ENCODE measurements at places on chromosomes 6 and 20.

GRCh38 chr20:49595811-49596561 is 28.0 kb upstream of the PTGIS start:
- DNase-seq: peak; percentile 78

DNA sequence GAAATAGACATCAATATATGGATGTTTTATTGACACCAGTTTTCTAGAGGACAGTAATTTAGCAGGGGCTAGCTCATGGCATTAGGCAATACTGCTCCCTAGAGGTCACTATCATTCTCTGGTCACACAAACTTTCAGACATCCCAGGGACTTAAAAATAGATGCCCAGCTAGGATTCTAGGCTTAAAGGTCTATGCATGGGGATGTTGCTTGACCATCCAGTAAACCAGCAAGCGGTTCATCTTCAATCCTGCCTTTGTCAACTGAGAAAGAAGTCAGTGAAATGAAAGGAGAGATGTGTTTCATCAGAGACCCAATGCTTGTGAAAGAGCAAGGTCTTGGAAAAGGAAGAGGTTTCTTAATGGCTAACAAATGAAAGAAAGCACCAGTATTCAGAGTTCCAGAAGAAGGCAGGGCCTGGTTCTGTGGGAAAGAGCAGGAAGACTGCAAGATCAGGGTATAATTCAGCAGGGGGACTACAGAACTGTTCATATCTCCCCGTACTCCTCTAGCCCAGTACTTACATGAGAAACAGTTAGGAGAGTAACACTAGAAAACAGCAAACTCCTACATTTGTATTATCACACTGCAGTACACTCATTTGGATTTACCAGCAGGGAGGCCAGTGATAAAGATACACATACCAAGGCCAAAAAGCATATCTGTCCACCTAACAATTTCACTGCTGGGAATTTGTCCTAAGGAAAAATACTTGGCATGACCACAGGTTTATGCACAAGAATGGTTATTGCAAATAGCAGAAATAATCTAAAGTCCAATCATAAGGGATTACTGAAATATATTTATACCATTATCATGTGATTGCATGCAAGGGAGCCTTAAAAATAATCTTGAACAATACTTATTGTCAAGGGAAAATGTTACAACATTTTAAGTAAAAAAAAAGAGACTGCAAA is 151.4 kb upstream of the LAMA2 start:
- peak; percentile 77 for DNase-seq

- no peak for DNase-seq
Measured at GRCh38 chr6:113487489-113488058, 369.6 kb upstream of the MARCKS start.

- no peak for DNase-seq
Measured at GRCh38 chr6:43310624-43311023, 2.0 kb upstream of the CRIP3 start.

- peak; percentile 8 for DNase-seq
Measured at GRCh38 chr20:6673071-6673470, 94.4 kb upstream of the BMP2 start.

DNA sequence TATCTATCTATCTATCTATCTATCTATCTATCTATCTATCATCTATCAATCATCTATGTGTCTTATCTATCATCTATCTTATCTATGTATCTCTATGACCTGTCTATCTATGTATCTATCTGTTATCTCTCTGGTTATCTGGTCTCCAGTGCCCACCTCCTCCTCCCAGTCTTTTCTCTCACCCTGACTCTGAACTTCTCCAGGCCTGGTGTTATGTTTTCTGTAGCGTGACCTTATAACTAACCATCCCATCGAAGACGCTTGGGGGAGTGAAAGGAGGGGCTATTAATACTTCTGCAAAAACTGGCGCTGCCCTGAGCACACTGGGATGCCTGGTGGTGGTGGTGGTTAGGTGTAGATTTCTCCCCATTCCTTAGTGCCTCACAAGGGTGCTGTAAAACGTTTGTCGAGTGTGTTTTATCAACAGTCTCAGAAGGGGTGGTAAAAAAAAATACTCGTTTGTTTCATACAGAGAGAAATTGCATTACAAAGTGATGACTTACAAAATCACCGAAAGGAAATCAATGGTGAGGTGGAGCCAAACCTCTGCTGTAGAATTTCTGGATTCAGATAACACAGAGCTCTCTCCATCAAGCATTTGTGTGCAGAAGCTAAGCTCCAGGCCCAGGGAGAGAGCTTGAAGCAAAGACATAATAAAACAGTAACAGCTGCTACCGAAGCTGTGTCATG is 156.2 kb downstream of the BCAS1 start:
- DNase-seq: peak; percentile 53

GRCh38 chr6:128156321-128157111 is 255.7 kb upstream of the THEMIS start:
- DNase-seq: no peak

DNA sequence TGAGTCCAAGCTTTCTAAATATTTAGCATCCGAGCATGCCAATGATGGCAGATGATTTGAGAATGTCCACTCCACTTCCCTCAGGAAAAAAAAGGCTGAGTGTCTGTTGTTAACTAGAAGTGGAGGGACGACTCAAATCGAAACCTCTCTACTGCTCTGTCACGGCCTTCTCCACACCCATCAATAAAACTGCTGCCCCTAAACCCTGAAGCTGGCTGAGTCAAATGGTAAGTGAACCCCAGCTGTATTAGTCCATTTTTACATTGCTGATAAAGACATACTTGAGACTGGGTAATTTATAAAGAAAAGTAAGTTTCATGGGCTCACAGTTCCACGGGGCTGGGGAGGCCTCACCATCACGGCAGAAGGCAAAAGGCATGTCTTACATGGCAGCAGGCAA is 707.0 kb downstream of the QKI start:
- no peak for DNase-seq

DNA sequence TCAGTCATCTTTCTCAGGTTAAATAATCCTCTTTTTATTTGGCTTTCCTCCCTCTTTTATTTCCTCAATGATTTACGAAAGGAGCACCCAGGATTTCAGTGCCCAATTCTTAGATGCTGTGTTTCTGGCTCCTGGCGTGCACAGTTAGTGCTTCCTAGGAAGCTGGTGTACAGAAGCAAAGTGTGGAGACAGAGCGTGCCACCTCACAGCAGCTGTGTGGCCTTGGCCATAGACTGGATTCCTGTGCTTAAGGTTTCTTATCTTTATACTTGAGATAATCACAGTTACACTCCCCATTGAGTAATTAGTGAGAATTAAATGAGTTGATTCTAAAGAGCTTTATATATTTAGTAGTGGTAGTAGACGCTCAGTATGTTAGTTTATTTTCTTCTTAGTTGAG is 39.7 kb upstream of the GJA1 start:
- no peak for DNase-seq

DNA sequence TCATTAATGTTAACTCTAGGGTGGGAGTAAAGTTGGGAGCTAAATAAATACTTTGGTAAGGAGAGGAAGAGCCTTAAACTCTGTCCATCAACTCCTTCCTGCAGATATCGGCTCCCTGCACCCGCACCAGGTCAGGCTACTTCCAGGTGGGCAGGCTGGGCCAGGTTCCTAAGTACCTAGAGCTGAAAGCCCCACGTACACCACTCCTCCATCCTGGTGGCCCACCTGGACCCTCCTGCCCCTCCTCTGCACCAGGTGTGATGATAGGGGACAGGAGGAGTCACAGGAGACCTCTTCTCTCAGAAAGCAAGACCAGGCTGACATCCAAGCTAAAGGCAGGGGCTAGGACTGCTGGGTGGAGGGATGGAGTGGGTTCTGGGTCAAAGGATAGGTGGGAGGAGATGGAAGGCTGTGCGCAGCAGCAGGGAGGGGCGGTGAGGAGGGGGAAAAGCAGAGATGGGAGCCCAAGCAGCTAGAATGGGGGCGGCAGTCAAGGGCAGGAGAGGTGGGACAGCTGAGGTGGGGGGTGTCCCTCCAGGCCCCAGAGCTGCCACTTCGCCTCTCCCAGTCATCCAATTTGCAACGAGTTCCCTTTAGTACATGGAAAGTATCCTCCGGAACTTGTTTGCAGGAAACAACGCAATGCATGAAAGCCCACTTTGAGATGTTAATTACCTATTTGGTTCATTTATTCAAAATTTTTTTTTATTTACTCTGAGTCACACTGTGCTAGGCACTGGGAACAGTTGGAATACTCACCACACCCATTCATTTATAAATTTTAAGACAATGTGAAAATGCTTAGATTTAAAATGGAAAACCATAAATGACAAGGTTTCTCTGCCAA is 15.2 kb upstream of the TOX2 start:
- DNase-seq: no peak

DNA sequence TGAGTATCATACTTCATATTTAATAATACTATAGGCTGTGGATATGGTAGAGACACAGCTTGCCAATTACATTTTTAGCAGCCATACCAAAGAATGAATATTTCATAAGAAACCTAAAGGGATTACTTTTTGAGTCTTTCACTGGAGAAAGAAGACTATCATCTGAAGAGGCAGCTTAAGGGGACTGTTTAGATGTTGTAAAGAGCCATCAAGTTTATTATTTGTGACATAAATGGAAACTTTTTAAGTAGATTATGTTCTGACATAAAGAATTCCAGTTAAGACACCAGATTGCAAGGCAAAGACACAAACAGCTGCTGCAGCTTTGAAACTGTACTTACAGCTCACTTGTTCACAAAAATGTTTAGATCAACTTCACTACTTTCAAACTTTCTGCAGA is 429.4 kb downstream of the TFAP2A start:
- no peak for DNase-seq
